ENCODE measurements at places on chromosomes 5 and 9.

GRCh38 chr9:91643481-91644077 lies 219.9 kb upstream of the NFIL3 start:
- ATAC-seq = no peak

DNA sequence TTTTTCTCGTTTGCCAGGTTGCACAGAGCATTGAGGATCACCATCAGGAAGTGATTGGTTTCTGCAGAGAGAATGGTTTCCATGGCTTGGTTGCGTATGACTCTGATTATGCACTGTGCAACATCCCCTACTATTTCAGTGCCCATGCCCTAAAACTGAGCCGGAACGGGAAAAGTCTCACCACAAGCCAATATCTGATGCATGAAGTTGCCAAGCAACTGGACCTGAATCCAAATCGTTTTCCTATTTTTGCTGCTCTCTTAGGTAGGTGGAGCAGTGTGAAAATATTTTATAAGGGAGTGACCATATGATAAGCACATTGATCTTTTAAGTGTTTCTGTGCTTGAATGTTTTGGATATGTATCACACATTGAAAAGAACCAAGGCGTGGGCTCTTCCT lies 17.7 kb upstream of the FAM120AOS start:
- no peak for ATAC-seq

DNA sequence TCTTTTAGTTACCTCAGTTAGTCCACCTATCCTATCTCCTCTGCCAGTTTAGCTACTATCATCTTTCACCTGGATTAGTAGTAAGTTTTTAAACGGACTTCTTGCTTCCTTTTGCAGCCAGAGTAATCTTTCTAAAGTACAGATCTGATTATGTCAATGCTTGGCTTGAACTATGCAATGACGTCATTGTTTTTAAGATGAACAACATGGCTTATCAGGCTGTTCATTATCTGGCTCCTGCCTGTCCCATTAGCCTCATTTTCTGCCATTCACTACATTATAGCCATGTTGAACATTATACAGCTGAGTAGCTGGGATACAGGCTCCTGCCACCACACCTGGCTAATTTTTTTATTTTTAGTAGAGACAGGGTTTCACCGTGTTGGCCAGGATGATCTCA lies 98.7 kb downstream of the RANBP17 start:
- no peak for ATAC-seq

DNA sequence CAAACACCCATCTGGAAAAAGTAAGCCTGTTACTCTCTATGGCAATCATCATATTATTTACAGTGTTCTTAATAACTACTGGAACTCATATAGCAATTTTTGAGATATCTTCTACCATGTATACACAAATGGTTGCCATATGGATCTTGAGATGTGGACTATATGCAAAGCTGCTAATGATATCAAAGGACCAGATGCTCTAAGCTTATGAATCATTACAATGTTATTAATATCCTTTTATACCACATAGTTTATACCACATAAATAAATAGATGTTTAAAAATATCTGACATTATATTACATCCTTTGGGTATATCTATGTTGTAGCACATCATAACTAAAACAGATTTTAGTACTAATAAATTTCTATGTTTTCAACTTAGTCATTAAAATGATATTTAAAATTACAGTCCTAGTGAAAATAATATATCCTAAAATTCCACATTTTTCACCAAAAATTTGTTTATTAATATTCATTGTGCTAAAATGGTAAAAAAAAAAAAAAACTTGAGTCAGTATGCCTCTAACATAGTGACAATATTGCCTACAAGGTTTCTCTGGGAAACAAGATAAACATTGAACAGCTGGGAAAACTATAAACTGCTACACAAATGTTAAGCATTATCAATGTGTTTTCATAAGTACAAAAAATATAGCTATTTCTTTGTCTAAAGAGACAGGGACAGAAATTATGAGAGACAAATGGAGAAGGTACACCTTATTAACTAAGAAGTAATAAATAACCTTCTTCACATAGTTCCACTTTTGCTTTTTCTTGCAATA lies 85.5 kb downstream of the DTWD2 start:
- ATAC-seq = no peak

- ATAC-seq = no peak
Measured at GRCh38 chr9:17138503-17138902, 3.7 kb downstream of the CNTLN start.

DNA sequence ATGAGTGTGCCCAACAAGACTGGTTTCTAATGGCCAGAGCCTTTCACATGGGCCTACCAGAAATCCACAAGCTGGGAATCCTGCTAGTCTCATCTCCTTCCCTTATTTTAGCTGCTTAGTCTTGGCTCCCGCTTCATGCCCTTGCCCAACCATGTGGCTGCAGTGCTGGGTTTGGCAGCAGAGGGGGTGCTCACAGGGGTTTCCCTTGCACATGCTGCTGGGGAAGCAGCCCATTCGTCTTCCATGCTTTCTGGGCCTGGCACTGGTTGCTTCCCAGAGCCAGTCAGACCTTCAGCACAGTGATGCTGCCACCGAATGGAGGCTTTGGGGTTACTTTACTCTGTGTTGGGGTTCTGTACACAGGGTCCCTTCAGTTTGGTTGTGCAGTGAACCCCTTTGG lies 26.3 kb downstream of the SLC46A2 start:
- no peak for ATAC-seq

- ATAC-seq = no peak
Measured at GRCh38 chr9:109477258-109478050, 20.7 kb downstream of the PTPN3 start.
